LNCaP clone FGC (cell line): ENCODE measurements at places on chromosomes 7 and 10.

DNA sequence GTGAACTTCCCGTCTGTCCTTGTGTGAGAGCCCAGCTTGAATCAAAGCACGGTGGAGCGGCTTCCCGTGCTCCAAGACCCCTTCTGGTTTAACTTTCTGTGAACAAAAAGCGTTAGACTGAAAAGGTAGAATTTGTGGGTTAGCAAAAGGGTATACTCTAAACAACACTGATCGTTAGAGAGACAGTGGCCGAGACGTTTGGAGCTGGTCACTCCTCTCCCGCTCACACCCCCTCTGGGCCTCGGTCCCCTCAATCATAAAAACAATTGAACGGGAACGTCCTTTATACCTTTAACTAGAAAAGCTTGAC, 502 bp downstream of the PRKRIP1 start:
- no peak for DNase-seq

- no peak for DNase-seq
These were observed 235.0 kb downstream of the FANK1 start for GRCh38 chr10:126131341-126131740.

- no peak for DNase-seq
These were observed 319.3 kb downstream of the INHBA start for GRCh38 chr7:41383596-41383995.

DNA sequence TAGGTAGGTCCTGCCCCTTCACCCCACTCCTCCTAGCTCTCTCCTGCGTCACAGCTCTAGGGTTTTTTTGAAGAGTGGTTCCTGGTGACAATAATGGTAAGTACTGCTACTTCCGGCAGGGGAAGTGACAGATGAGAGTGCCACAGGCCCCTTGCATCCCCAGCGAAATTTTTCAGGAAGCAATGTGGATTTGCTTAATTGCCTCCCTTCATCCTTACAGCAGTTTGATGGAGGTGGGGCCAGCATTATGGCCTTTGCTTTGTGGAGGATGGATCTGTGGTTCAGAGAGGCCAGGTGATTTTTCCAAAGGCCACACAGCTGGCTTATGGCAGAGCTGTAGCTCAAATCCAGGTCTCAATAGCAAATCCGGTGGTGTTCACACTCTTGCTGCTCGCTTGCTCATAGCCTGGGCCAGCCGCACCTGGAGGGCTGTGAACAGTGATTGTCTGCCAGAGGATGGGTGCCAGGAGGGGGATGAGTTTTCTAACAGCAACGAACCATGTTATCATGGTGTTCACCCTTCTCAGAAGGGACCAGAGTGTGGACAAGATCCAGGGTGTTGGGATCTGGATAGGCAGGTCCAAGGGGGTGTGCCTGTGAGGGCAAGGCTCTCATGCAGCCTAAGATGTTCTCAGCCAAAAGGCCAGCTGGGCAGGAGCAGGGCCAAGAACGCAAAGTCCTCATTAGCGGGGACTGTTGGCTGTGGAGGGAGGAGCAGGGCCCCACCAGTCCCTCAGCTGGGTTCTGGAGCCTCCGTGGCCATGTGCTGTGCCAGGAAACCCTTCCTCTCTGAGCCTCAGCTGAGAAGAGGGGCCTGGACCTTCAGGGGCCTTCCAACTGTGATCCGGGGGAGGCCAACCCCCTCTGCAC, 89.0 kb downstream of the EMX2 start:
- no peak for DNase-seq

GRCh38 chr10:75541411-75541810, 110.0 kb downstream of the LRMDA start:
- DNase-seq: no peak

DNA sequence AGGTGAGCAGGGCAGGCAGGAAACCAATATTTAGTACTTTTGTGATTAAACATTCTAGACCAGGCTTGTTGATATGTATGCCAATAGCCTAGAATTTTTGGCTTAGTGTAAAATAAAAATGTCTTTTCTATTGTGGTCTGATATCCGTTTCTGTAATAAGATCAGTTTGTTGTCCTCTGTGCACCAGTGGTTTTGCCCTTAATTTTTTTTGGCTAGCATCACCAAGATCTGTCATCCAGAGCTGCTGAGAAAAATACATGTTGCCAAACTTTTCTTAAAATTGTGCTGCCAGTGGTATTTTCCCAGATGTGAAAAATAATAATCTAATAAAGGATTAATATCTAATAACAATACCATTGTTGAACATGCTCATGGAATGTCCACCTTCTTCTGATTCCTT, 115.6 kb downstream of the TWIST1 start:
- no peak for DNase-seq

GRCh38 chr10:32110790-32111189, 54.6 kb upstream of the KIF5B start:
- no peak for DNase-seq

GRCh38 chr10:3135006-3135405, 37.6 kb downstream of the PITRM1 start:
- no peak for DNase-seq

GRCh38 chr7:157903710-157904109, 566.9 kb downstream of the DNAJB6 start:
- DNase-seq: no peak

- no peak for DNase-seq
These were observed 9.0 kb downstream of the LSM5 start for GRCh38 chr7:32481176-32481575.

GRCh38 chr10:31947144-31947926, 18.7 kb upstream of the ARHGAP12 start:
- peak; percentile 73 for DNase-seq

DNA sequence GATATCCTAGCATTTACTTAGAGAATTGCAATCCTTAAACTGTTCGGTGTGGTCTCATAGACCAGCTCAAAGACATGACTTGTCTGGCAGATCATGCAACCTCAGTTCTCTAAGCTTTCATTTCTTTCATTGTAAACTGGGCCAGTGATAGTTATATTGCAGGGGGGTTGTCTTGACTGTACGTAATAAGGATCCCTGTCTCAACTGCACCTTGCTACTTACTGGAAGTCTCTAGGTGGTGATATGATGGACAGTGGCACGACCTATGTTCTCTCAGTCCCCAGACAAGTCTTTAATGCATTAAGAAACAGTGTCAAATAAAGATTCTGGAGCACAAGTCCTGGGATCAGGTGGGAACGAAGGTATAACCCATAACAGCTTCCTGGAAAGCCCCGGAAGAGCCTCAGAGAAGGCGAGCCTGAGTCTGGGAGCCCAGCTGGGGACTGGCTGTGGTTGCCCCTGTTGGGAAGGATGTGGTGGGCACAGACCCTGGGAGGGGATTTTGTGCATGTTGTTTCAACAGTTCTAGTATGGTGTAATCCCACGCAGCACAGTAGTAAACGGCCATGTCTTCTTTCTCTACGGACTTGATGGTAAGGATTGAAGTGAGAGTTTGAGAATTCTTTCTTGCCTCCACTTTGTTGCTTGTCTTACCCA, 26.0 kb upstream of the TARP start:
- no peak for DNase-seq

DNA sequence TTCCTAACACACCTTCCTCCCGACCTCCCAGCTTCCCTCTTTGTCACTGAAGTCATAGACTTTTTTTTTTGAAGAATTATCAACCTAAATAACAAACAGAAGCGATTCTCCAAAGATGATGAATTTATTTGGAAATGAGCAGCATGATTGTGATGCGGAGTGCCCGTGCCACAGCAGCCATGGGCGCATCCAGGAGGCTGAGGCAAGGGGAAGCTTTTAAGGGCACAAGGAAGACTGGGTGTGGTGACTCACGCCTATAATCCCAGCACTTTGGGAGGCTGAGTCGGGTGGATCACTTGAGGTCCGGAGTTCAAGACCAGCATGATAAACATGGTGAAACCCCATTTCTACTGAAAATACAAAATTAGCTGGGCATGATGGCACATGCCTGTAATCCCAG, 16.2 kb upstream of the GIMAP8 start:
- no peak for DNase-seq

- no peak for DNase-seq
These were observed 92.4 kb downstream of the C1GALT1 start for GRCh38 chr7:7274782-7275181.

DNA sequence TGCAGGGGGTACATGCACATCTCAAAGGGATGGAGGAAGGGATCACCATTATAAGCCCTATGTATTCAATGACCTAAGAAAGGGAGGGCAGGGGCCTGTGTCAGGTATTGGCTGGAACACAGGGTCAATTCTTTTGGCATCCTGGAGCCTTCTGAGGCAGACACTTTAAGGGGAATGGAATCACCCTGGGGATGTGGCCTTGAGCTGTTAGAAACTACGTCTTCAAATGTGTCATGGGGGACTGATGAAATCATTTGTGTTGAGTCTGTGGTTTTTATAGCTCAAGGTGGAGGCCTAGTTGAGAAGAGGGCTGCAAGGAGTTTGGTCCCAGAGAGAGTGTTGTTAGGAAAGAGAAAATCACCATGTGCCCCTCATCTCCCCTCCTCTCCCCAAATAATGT, 206.1 kb upstream of the CELF2 start:
- DNase-seq: no peak

- DNase-seq: no peak
These were observed 26.1 kb downstream of the ENKUR start for GRCh38 chr10:24989867-24990266.

DNA sequence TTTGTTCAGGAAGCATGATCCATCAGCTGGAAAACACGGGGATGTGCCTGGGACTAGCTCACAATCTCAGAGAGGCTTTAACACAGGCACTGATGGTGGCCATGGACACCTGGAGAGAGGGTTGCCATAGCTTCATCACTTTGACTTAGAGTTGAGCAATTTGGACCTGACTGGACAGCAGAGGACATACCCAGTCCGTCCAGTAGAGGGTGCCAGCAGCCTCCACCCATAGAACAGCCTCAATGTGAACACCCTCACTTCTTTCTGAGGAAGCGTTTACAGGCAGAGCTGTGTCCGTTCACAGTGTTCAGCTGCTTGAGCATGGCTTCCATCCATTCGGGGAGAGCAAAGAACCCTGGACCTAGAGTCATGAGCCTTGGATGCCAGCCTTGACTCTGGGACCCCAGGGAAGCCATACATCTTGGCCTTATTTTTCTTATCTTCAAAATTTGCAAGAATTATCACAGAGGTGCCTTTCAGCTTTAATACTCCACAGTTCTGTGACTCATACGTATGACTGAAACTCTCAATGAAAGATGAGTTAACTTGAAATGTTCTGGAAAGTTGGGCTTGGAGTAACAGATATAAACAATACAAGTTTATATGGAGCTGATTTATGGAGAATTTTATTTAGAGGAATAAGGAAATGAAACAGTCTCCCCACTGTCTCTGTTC, 302.9 kb upstream of the PODXL start:
- DNase-seq: peak; percentile 27

GRCh38 chr10:17747883-17748550, 4.0 kb upstream of the TMEM236 start:
- no peak for DNase-seq

GRCh38 chr7:259191-259505, 30.8 kb upstream of the FOXL3 start:
- DNase-seq: no peak

GRCh38 chr7:68691261-68692216, 906.7 kb upstream of the AUTS2 start:
- DNase-seq: no peak

- DNase-seq: no peak
These were observed 2.8 kb downstream of the MPP7 start for GRCh38 chr10:28300027-28300426.
